ENCODE measurements at places on chromosomes 5 and 9.

GRCh38 chr5:69498384-69498783 lies 5.8 kb downstream of the OCLN start:
- DNase-seq, result no peak

DNA sequence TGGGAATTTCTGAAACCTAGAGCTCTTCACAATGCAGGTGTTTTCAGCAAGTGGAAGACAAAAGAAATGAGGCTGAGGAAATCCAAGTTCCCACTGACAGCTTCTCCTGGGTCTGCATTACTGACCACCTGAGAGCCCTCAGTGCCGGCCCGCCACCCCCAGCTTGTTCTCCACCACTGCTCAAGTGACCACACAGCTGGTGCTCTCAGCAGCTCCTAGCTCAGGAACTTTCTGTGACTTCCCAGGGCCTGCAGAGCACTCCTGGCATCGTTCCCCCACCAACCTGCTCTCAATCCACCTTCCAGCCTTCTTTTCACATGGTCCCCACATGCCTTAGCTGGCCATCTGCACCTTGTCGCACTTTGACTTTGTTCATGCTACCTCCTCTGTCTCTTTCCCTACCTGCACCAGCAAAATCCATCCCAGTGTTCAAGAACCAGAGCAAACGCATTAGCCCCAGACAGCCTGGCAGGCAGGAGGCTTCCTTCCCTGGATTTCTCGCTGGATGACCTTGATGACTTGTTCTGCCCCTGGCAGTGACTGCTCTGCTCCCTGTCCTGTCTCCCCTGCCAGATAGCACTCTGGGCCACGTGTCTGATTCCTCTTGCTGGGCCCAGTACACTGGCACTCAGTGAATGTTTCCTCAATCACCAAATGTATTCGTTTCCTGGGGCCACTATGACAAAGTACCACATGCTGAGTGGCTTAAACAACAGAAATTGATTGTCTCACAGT lies 35.1 kb upstream of the NANS start:
- no peak for DNase-seq

DNA sequence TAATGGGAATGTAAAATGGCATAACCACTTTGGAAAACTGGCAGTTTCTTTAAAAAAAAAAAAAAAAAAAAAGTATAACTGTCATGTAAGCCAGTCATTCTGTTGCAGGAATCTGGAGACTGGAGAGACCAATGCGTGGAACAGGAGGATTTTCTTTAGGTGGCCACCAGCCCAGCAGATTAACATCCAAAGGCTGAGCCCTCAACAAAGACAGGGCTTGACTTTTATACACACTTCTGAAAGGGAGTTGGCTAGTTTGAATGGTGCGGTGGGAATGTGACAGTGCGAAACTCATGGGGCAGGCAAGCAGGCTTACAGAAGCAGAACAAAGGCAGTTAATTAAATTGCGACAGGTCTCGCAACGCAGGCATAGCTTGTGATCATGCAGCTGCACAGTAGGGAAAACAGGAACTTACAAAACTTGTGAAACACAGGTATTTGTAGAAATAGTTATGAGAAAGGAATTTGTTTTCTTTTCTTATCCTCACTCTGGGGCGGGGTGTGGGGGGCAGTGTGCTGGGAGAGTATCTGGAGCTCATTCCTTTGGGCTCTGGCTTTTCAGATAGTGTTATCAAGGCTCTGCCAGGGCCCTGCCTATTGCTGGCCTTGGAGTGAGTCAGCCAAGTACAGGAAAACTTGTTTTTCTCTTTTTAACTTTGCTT lies 12.0 kb downstream of the UIMC1 start:
- no peak for DNase-seq

DNA sequence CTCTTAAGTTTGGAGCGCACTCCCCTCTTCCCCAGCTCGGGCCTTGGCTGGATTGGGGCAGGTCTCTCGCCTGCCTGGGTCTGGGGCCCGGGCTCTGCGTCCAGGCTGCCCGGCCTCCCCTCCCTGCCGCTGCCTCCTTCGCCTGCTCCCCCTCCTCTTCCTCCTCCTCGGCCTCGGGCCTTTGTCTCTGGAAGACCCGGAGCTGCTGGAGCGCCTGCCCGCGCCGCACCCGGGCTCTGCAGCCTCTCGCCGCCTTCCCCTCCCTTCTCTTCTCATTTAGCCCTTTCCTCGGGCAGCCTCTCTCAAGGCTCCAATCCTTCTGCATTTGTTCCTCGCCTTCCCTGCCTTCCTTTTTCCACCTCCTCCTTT lies 218.5 kb downstream of the C9orf50 start:
- no peak for DNase-seq

GRCh38 chr9:4689021-4689420 lies 9.7 kb downstream of the CDC37L1 start:
- no peak for DNase-seq

- DNase-seq, result no peak
Measured at GRCh38 chr9:92948038-92948534, 763 bp downstream of the FGD3 start.
